ENCODE measurements at places on chromosomes 5 and 9. TPM values are rescaled to one million over a fixed set of nuclear protein-coding genes. Genes with fewer than 3 reads are reported as not detected.

DNA sequence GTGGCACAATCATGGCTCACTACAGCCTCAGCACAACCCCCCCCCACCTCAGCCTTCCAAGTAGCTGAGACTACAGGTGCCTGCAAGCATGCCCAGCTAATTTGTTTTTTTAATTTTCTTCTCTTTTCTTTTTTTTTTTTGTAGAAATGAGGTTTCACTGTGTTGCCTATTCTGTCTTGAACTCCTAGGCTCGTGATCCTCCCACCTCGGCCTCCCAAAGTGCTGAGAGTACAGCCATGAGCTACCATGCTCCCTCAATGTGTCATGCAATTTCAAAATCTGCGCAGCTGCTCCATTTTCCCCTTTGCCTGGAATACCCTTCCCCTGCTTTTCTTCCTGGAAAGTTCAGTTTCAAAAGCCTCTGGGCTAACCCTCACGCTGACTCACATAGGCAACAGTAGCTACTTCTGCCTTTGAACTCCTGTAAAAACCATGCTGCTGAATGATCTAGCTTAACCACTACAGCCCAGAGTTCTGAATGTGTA, 71.0 kb upstream of the IL7R start:
- no peak for DNase-seq

ROR2 gene
- total RNA-seq = not detected

DNA sequence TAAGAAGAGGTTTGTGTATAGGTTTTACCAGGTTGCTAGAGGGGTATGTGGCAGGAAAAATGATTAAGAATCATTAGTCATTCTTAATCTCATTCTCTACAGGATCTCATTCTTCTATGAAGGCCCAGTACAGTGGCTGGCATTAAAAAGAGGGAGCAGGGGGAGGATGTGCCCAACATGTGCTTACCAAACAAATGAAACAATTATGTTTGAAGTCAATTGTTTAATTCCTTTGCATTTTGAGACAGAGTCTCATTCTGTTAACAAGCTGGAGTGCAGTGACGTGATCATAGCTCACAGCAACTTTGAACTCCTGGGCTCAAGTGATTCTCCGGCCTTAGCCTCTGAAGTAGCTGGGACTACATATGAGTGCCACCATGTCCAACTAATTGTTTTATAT, 23.0 kb downstream of the FNIP1 start:
- DNase-seq = no peak

- DNase-seq = peak; percentile 33
These were observed 315.7 kb downstream of the MCTP1 start for GRCh38 chr5:94969174-94969573.

DNA sequence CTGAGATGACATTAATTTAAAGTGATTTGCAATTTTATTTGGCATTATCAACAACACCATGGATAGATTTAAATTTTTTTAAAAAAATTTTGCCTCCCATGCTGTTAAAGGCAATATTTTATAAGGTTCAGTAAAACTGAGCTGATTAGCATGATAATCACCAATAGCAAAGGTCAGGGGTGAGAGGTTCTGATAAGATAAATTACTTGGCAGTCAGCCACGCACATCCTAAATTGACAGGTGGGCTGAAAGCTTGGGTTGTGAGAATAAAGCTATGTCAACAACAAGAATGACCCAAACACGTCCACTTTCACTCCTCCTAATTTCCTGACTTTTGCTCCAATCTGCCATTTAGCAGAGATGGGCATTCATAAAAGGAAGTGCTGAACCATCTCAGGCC, 127.1 kb downstream of the LHFPL2 start:
- no peak for DNase-seq

TEX48 gene
- not detected for total RNA-seq

PTGES gene
- total RNA-seq = not detected

- DNase-seq = no peak
These were observed 44.4 kb upstream of the GPR21 start for GRCh38 chr9:122988920-122989621.

SOX30 gene
- total RNA-seq = 0.47 TPM

DNA sequence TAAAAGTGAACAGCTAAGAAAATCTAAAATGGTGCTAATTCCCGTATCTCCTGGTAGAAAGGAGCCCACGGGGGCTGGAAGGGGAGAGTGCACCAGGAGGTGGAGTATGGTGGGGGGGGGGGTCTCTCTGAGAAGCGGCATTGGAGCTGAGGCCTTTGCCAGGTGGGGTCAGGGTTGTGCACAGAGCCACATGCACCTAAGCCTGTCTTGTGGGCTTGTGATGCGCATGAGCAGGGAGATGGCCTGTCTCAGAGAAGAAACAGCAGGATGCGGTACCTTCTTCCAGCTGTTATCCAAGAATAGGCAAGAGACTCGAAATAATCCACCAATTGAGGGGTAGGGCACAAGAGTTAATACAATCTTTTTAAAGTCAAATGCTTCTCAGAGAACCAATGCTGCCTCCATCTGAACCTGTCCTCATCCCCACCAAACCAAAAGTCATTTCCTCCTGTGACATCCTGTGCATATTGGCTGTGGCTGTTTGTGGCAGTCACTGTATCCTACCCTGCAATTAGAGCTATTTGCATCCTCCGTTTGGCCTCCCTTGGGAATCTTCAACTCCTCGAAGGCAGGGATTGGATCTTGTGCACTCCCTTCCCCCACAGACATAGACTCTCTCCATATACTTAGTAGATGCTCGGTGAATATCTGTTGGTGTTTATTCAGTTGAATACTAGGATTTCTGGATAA, 45.4 kb downstream of the FGF1 start:
- DNase-seq = no peak

GRCh38 chr9:107269681-107270080, 13.4 kb upstream of the RAD23B start:
- DNase-seq = no peak

GRCh38 chr5:120464627-120465435, 731 bp downstream of the PRR16 start:
- peak; percentile 70 for DNase-seq

Measured in myocyte (in vitro differentiated cells).